Progenitor cell of endocrine pancreas (in vitro differentiated cells): ENCODE measurements at places on chromosomes 7 and 10. TPM values are rescaled to one million over a fixed set of nuclear protein-coding genes. Genes with fewer than 3 reads are reported as not detected.

DNA sequence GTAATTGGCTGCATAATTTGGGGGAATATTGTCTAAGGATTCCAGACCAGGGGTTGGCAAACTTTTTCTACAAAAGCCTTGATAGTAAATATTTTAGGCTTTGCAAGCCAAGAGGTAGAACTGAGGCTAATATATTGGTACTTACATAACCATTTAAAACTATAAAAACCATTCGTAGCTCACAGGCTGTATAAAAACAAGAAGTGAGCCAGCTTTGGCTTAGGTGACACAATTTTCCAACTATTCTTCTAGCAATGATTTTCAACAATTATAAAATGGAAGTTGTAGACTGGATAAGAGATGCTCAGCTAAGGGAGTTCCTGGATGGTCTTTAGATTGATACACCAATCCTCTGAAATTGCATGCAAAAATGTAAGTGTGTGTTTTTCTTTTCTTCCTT, 1.4 kb downstream of the GPR141 start:
- no peak for DNase-seq

The CALU gene
- 107 and 111 TPM in 2 replicates for total RNA-seq

GRCh38 chr7:132133501-132133900, 442.8 kb downstream of the PLXNA4 start:
- no peak for DNase-seq

The CLCN1 gene
- 0.09 and 0.14 TPM in 2 replicates for total RNA-seq

- DNase-seq = no peak
Observed at GRCh38 chr7:71130031-71130679, 1.8 kb upstream of the GALNT17 start.

DNA sequence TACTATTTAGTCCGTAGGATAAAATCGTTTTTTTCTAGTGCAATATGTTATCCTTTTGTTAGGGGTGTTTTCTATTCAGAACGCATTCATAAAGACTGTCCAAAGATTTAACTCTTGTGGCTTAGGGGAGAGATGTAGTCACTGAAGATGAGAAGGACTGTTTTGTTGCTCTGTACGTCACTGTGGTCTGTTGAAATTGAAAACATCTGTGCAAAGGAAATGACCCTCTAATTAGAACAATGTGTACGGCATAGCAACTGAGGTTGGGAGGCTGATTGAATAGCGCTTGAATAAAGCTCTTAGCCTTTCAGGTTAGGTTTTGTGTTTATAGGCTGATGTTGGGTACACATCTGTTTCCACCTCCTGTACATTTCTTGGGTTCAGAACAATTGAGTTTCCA, 453.4 kb upstream of the AKR1E2 start:
- no peak for DNase-seq

- no peak for DNase-seq
Observed at GRCh38 chr10:3773460-3774017, 11.5 kb downstream of the KLF6 start.

DNA sequence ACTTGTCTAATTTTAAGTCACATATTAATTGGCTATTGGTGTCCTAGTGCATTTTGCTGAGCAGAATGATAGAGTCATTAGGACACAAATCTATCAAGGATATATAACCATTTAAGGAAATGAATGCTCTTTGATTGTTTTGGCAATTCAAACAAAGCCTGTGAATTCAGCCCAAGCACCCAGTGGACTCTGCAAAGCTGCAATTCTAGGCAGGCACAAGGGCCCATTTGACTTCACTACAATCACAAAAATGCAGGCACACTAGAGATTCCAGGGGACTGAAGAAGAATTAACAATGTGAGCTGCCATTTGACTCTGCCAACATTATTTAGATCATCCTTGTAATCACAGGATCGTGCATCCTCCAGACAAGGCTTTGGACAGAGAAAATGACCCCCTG, 544.2 kb upstream of the PHF14 start:
- DNase-seq = no peak

DNA sequence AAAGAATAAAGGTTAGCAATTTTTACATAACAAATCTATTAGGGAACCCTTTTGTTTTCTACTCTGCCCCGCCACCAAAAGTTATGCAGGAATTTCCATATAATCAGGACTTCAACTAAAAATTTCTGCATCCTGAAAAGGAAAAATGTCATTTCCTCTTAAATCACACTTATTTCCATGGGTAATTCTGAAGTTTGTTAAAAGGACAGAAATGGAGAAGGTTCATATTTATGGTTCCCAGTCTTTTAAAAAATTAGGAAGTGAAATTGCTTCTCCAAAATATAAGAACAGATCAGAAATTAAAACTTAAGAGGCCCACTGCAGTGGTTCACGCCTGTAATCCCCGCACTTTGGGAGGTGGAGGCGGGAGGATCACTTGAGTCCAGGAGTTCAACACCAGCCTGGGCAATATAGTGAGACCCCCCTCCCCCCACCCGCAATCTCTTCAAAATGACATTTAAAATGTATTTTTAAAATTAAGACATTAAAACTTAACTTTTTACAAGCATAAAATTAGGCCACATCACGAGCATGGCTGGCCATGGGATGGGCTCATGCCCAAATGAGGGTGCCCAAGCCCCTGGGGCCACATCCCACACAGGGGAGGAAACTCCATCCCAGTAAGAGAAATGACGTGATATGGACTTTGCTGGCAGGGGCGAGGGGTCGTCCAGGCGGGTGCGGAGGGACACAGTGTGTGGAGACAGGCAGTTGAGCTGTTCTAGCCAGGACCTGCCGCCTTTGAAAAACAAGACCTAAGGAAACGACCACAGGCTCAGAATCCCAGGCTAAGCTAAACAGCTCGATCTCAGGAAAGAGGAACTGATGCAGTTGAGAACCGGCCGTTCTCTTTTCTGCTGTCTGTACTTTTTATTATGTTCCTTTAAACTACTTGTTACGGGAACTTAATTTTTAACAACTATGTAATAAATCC, 51.3 kb upstream of the NFE2L3 start:
- no peak for DNase-seq

- no peak for DNase-seq
Observed at GRCh38 chr7:113087071-113087998, 708 bp upstream of the GPR85 start.

- DNase-seq = no peak
Observed at GRCh38 chr10:131743190-131744151, 157.3 kb upstream of the PPP2R2D start.

- no peak for DNase-seq
Observed at GRCh38 chr7:24555184-24555583, 18.1 kb upstream of the PALS2 start.

The LRRC17 gene
- total RNA-seq = 1.3 and 2.3 TPM in 2 replicates

- no peak for DNase-seq
Observed at GRCh38 chr7:12612622-12613021, 42.1 kb downstream of the SCIN start.

The TMEM243 gene
- 15.9 and 16.6 TPM in 2 replicates for total RNA-seq

The FANK1 gene
- 2.5 and 3.2 TPM in 2 replicates for total RNA-seq

DNA sequence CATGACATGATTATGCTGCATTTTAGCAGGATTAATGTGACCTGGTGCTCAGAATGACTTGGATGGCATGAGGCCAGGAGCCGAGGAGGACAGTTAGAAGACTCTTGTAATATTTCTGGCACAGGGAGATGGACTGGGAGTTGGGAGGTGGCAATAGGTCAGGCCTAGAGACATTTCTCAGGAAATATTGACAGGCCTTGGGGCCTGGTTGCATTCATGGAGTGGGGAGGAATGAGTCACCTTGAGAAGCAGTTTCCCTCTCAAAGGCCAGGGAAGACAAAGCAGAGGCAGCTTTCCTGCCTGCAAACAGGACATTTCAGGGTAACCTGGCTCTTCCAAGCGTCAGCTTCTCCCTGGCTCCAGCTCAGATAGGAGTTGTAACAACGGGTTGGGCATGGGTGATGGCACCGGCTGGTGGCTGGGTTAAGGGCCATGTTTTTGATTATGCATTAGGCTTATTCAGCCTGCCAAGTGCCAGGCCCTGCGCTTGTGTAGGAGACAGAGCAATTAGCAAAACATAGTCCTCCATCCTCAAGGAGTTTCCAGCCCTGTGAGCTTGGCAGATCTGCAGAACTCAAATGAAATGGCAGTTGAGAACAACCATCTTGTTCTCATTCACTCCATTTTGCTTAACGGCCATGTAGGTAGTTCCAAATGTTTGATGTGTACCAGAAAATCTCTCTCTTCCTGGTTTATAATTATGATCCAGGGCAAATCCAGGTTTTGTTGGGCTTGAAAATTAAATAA, 38.2 kb downstream of the HK1 start:
- no peak for DNase-seq

GRCh38 chr7:130935564-130936157, 201.7 kb upstream of the KLF14 start:
- DNase-seq = no peak

GRCh38 chr10:51574248-51575048, 124.9 kb downstream of the CSTF2T start:
- DNase-seq = no peak

DNA sequence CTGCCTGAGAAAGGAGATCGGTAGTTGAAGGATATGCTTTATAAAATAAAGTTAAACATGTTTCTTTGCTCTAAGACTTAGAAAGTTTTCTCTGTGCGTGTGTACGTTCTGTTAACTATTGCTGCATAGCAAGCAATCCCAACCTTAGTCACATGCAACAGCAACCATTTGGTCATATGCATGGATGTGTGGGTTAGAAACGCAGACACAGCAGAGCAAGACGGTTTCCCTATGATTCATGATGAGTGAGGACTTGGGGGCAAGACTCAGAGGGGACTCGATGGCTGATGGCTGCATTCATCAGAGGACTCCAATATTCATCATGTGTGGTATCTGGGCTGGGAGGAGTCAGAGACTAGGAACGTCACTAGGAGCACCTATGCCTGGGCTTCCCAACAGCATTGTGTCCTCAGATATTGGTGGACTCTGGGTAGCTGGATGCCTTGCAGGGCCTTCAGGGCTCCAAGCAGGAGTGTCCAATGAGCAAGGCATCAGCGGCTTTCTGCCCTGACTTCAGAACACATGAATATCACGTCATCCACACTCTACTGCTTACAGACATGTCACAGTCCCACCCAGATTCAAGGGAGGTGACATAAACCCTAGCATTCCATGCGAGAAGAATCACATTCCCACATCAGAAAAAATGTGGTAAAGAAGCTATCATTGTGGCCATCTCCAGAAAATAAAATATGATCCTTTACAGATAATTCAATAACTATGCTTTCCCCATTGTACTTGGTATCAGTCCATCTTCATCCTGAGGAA, 731.2 kb downstream of the TNS3 start:
- no peak for DNase-seq

The DDC gene
- 37.3 and 44.6 TPM in 2 replicates for total RNA-seq

DNA sequence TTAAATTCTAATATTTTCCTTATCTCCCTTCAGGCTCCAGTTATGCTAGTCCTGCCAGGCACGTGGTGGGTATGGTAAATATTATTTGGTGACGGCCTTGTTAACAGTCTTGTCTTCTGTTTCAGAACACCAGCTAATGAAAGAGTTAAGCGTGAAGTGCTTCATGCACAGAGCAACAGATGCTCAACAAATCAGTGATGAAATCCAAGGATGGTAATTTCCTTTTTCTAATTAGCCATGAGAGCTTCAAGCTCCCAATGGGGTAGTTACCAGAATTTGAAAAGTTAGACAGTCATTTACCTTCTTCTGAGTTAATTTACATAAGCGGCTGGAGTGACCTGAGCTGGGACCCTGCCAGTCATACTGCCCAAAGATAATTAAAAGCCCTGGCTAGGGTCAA, 1.9 kb upstream of the OTUD1 start:
- no peak for DNase-seq

GRCh38 chr7:130791746-130792145, 57.7 kb upstream of the KLF14 start:
- DNase-seq = no peak

DNA sequence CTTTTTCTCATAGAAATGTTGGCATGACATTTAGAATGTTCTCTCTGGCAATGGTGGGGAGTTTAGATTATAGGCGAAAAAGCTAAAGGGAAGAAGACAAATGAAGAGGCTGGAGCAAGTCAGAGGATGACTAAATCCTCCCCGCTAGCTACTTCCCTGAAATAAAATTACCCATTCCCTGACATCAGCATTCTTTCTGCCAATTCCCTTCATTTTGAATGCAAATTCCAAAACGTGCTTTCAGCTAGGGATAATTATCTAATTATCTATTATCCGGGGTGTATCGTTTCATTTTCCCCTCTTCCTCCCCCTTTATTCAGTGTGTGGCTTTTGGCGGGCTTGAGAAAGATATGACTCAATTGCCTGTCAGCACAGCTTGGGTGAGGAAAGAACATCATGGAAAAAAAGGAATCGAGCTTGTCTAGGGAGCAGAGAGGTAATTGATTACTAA, 672.3 kb downstream of the TNS3 start:
- DNase-seq = no peak

GRCh38 chr7:66323114-66323796, 118.1 kb downstream of the TPST1 start:
- no peak for DNase-seq

The NUTM2B gene
- total RNA-seq = 1.4 and 1.9 TPM in 2 replicates

The CNTNAP2 gene
- total RNA-seq = 6.5 and 8.2 TPM in 2 replicates

The TAS2R5 gene
- 5.0 and 6.4 TPM in 2 replicates for total RNA-seq

DNA sequence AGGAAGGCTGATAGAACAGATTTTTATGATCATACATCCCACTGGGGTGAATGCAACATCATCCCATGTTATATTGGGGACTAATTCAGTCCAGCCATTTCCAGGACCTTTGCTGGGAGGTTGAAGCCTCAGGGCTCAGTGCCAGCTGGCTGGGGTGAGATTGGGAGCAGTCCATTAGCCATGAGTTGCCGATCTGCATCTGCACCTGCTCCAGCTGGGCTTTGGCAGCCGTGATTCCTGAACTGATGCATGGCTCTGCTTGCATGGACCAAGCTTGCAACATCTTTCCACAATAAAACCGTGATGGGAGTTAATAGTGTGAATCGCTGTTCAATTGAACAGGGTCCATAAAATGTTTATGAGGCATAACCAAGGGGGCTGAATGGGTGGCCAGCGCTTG, 346.9 kb downstream of the TYW1 start:
- no peak for DNase-seq

The FKBP9 gene
- 86.4 and 90.7 TPM in 2 replicates for total RNA-seq

GRCh38 chr7:40138973-40139372, 4.2 kb downstream of the SUGCT start:
- no peak for DNase-seq

DNA sequence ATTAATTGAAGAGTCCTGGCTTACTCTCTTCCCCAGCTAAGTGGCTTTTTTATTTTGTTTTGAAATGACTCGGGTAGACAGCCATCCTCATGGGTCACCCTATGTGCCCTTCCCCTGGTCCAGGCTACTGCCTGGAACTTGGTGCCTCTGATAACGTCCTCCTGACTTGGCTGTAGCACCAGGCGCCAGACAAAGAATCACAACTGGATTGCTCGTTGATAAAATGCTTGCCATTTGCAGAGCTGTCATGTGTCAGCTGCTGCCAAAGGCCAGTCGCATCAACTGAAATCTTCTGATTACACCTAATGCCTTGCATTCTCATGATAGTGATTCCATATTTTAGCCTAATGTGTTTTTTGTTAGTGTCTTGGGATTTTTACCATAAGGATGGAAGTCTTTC, 27.4 kb upstream of the ABLIM1 start:
- no peak for DNase-seq

The ZNF735 gene
- not detected in 2 replicates for total RNA-seq

DNA sequence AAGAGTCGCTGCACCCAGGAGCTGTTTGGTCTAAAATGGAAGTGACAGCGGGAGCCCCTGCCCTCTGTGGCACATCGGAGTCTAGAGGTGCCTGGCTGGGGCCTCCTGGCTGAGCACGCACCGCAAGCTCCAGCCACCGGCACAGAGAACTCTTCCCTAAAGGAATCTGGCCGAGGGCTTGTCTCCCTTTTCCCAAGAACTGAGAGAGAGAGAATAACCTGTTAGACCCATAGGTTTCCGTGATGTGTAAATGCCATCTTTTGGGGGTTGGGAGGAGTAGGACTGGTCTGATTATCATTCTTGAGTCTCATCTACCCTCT, 47.3 kb downstream of the PROSER2 start:
- DNase-seq = no peak

GRCh38 chr7:158116235-158116634, 471.4 kb downstream of the PTPRN2 start:
- no peak for DNase-seq

The GTF2IRD1 gene
- total RNA-seq = 52.6 and 60.7 TPM in 2 replicates
